ENCODE measurements at places on chromosomes 2 and 18. TPM values are rescaled to one million over a fixed set of nuclear protein-coding genes. Genes with fewer than 3 reads are reported as not detected.
A peak's percentile ranks its signal among the peaks of the same experiment; 100 is the strongest.

The TUBB8B gene
- not detected for total RNA-seq

The PLEK gene
- 0.48 TPM for total RNA-seq

The CTAGE1 gene
- total RNA-seq, result not detected

The SNTG2 gene
- not detected for total RNA-seq

The LRP1B gene
- not detected for total RNA-seq

The GKN2 gene
- total RNA-seq, result not detected

The IL1RL1 gene
- total RNA-seq, result 10.7 TPM

DNA sequence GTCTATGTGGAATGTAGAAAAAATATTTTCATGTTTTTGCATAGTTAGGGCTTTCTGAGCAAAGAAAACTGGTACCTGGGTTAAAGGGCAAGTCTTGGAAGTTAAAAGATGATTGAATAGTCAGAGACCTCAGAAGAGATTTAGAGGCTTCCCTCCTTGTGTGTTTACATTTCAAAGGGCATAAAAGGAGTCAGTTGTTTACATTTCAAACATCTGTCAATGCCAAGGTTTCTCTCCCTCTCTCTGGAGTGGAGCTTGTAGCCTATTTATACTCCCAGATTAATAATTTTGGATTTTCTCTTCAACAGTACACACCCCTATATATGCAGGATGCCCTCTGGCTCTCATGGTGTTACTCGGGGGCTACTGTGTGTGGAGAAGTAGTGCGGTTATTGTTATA lies 8.6 kb downstream of the M1AP start:
- DNase-seq, result no peak

- DNase-seq, result no peak
Measured at GRCh38 chr2:16150456-16151280, 210.3 kb downstream of the MYCN start.

DNA sequence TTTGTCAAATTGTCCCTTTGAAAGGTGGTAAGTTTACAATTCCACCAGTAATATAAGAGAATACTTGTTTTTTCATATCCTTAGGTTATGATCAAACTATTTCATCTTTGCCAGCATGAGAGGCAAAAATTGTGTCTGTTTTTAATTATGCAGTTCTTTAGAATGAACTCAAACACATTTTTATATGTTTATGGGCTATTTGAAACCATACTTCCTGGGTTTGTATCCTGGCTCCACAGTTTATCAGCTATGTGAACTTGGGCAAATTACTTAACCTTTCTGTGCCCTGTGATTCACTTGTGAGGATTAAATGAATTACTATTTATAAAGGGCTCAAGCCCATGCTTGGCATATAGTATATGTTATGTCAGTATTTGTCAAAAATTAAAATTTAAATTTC lies 109.4 kb downstream of the TANC1 start:
- no peak for DNase-seq

DNA sequence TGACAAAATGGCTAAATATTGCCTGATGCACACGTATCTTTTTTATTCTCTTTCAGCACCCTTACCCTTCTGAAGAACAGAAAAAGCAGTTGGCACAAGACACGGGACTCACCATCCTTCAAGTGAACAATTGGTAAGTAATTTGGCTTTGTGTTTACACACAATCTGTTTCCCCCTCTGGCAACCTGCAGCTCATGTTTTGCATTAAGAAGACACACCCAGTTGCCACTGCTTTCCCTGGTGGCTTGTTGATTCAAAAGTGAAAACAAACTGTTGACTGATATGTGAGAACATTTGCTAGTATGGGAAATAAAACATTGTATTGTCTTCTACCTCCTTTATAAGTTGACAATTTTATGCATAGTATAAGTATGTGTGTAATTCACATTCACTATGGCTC lies 113.0 kb downstream of the MEIS1 start:
- DNase-seq, result no peak

- no peak for DNase-seq
Measured at GRCh38 chr2:138782383-138782782, 2.2 kb upstream of the NXPH2 start.

DNA sequence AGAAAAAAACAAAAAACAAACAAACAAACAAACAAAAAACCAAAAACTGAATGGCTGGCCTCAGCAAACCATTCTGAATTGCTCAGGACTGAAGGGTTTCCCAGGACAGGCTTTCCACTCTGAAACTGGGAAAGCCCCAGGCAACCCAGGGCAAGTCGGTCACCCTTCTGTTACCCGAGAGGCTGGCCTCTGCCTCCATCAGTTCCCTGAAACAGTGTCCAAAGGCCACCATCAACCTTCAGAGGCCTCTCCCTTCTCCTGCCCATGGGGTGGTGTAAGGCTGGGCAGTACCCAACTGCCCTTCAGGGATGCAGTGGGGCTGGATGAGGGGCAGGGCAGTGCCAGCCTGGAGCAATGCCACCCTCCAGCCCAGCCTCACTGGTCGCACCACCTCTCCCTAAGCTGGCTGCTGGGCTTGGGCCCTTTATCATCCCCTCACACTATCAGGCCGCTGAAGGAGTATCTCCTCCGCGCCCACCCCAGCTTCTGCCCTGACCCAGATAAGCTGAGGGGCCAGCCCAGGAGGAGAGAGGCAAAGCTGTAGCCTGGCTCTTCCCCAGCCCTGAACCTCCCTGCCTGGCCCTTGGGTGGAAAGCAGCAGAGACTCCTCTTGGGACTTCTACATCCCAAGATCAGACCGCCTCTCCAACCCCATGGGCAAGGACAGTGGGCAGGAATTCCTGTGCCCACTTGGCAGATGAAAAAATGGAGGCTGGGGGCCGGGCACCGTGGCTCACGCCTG lies 35.9 kb downstream of the ZFP36L2 start:
- no peak for DNase-seq

- no peak for DNase-seq
Measured at GRCh38 chr18:59049721-59050660, 89.7 kb upstream of the SEC11C start.

DNA sequence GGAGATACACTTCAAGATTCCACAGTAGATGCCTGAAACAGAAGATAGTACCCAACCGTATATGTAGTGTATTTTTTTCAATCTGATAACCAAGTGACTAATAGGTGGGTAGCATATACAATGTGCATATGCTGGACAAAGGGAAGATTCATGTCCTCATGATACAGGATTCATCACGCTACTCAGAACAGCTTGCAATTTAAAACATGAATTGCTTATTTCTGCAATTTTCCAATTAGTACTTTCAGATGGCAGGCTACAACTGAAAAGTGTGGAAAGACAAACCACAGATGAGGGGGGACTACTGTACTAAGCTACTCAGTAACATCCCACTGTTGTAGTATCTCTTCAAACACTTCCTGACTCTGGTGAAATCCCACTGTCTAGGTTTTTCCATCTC lies 3.7 kb downstream of the IER3IP1 start:
- no peak for DNase-seq

- DNase-seq, result no peak
Measured at GRCh38 chr2:12452185-12452584, 264.6 kb upstream of the TRIB2 start.

GRCh38 chr2:236828820-236829219 lies 256.9 kb upstream of the COPS8 start:
- no peak for DNase-seq

- peak; percentile 82 for DNase-seq
Measured at GRCh38 chr2:26184555-26185303, 11.8 kb downstream of the GAREM2 start.

GRCh38 chr2:24638568-24638967 lies 147.5 kb downstream of the NCOA1 start:
- DNase-seq, result no peak

DNA sequence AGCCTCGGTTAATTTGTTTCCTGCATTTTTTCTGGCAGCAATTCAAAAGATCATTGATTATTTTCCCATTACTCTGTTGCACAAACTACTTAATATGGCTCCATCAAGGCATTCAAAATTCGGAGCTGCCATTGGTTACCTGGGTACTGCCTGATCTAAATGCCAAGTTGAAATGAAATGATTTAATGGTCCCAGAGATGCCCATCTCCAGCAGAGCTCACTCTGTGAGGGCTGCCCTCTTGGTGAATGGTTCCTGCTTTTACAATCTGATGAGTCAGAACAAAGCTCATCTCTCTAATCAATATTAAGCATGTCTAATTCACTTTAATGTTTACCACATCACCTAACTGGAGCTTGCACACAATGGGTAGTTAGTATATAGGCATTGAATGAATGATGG lies 126.1 kb downstream of the CTNNA2 start:
- DNase-seq, result no peak

DNA sequence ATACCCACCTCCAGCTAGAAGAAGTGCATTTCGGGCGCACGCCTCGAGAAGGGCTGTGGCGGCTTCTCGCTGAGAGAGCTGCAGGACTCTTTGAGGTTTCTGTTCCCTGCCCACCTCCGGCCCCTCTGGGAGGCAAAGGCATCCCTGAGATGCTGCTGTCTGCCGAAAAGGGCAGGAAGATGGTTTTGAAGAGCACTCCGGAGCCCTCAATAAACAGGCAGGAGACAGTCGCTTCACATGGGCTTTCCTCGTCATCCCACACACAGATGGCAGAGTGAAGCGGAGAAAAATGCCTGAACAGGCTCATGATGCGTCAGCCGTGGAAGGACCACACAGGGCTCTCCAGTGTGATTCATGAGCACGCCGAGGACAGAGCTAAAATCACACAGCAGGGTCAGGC lies 25.4 kb upstream of the GLI2 start:
- no peak for DNase-seq

DNA sequence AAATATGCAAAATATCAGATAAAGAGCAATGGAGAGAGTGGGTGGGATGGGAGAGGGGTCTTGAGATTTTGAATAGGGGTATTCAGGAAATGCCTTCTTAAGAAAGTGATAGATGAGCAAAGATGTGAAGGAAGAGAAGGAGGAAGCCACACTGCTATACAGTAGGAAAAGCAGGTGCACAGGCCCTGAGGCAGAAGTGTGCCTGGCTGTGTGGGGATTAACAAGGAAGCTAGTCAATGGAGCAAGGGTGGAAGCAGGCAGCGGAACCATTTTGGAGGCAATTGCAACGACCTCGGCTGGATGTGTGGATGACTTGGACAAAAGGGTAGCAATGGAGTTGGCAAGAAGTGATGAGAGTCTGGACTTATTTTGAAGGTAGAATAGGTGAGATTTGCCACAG lies 11.0 kb upstream of the CNGA3 start:
- no peak for DNase-seq

GRCh38 chr18:54127759-54128378 lies 96.6 kb downstream of the MBD2 start:
- DNase-seq, result no peak

DNA sequence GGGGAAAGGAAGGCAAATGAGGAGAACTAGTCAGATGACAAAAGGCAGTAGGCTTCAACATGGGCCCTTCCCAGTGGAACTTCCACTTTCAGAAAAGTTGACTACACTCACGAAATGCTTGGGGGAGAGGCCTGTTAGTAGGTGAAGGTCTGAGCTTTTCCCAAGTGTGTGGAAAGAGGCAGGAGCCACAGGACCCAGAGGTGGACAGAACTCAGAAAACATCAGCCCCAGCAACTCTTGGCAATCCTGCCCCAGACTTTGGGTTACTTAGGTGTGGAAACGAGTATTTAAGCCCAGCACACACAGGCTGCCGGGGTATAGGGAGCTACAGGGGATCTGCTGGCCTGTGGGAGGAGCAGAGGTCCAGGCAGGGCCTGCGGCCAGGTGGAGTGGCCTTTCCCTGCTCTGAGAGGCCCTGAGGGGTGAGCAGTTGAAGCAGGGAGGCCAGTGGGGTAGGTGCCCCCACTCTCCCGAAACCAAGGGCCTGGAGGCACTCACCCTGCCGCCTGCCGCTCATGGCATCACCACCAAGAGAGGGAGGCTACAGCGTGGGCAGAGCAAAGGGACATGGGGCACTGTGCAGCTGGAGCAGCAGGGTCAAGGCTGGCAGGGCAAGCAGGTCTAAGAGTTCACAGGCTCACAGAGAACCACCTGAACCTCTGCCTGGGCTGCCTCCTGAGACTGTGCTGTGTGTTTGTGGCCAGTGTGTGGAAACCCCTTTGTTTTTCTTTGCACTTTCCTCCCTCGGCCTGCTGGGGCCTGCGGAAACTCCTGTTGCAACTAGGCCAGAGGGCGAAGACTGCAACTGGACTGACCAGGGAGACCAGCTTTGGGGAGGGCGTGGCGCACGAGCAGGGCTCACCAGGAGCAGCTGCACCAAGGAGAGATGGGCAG lies 130.7 kb upstream of the SERTAD2 start:
- no peak for DNase-seq

GRCh38 chr2:152611458-152612231 lies 105.6 kb downstream of the PRPF40A start:
- DNase-seq, result no peak

GRCh38 chr2:129117434-129117833 lies 798.8 kb upstream of the HS6ST1 start:
- DNase-seq, result no peak

GRCh38 chr18:21907451-21907850 lies 166.9 kb downstream of the MIB1 start:
- DNase-seq, result no peak

GRCh38 chr2:191931329-191931728 lies 84.4 kb upstream of the CAVIN2 start:
- no peak for DNase-seq

DNA sequence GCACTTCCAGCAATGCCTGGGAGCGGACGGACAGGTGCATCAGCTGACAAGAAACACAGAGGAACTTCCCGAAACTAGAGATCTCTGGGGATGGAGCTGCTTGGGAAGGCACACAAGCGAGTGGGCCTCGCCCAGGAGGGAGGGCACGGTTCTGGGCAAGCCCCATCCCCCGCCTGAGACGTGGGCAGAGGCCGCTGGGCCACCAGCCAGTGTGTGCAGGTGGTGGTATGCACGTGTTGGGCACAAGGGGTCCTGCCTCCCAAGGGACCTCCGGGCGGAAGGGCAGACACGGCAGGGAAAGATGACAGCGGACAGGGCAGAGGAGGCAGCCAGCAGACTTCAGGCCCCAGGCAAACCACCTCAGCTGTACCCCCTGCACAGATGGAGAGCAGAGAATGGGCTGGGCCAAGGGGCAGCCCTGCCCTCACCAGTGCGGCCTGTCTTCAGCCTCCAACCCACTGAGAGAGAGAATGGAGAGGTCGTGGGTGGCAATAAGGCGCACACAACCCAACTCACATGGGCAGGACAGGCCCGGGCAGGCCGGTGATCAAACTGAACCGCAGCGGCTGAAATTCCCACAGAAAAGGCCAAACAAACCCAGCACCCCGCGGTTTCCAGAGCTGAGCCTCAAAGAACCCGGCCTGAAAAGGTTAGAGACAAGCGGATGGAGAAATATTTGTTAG lies 51.2 kb downstream of the HDAC4 start:
- no peak for DNase-seq

- no peak for DNase-seq
Measured at GRCh38 chr2:168816369-168816768, 13.9 kb downstream of the NOSTRIN start.

Measured in activated T-helper 2 cell treated with anti-CD3 and anti-CD28 coated beads, Interferon-gamma antibody, Interleukin-2, Interleukin-4, amounts not matched to agents 10 μg/mL and 5 μg/mL and 100 μg/mL, durations not matched to agents 14 hours and 24 hours and 36 hours (primary cell).